ENCODE measurements at places on chromosomes 13 and 19.

DNA sequence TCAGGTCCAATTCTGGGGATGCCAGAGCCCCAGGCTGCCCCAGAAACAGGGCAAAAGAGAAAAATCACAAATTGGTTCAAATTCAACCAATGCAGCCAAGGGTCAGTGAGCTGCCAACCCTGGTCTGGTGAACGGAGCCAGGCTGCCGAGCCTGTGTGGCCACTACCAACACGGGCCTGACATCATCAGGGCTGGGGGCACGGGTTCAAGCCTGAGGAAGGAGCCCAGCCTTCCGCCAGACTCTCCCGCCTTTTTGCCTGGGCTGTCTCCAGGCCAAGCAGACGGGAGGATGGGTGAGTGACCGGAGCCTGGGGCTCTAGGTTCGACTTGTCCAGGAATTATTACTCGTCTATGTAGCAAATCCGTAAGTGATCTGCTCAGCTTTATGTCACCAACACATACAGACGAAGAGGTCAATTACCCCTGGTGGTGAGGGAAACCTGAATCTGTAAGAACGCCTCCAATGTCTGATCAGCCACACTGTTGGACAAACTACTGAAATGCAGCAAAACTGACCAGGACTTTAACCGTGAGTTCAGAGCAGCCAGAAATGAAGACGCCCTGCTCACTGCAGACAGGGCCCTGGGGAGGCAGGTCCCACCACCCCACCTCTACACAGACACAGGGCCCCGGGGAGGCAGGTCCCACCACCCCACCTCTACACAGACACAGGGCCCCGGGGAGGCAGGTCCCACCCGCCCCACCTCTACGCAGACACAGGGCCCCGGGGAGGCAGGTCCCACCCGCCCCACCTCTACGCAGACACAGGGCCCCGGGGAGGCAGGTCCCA, 31.8 kb downstream of the RAB20 start:
- no peak for DNase-seq

- no peak for DNase-seq
Measured at GRCh38 chr13:75161804-75162203, 320.2 kb downstream of the TBC1D4 start.

DNA sequence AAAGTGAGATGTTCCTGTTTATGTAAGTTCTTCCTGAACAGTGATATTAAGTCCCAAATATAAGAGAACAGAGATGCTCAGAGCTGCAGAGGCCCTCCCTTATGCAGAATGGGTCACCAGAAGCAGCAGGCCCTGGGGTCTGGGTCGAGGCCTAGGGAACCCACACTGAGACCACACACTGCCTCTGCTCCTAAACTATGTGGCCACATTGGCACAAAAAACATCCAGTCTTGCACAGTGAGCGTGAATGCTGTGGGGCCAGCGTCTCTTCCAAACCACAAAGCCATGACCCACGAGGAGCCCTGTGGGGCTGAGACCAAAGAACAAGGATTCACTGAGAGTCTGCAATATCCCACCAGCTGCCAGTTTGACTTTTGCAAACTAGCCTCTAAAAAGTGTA, 23.6 kb downstream of the PROZ start:
- no peak for DNase-seq

DNA sequence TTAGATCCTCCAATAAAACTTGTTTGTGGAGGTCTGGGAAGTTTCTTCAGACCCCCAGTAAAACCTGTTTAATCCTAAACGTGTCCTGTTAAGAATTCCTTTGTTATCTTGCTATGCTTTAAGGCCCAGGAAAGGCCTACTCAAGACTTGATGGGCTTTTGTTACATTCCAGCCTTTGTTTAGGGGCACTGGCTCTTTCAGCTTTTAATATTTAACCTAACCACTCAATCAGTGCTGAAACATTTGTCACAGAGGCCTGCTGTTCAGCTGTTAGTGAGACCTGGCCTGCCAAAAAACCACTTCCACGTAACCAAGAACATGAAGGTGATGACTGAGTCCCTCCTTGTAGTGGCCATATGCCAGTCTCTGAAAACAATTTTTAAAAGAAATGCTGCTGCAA, 41.7 kb downstream of the PCDH17 start:
- no peak for DNase-seq

GRCh38 chr19:11405846-11406643, 13.1 kb downstream of the RGL3 start:
- no peak for DNase-seq

- DNase-seq, result no peak
Measured at GRCh38 chr13:39326469-39327171, 276.4 kb downstream of the LHFPL6 start.

DNA sequence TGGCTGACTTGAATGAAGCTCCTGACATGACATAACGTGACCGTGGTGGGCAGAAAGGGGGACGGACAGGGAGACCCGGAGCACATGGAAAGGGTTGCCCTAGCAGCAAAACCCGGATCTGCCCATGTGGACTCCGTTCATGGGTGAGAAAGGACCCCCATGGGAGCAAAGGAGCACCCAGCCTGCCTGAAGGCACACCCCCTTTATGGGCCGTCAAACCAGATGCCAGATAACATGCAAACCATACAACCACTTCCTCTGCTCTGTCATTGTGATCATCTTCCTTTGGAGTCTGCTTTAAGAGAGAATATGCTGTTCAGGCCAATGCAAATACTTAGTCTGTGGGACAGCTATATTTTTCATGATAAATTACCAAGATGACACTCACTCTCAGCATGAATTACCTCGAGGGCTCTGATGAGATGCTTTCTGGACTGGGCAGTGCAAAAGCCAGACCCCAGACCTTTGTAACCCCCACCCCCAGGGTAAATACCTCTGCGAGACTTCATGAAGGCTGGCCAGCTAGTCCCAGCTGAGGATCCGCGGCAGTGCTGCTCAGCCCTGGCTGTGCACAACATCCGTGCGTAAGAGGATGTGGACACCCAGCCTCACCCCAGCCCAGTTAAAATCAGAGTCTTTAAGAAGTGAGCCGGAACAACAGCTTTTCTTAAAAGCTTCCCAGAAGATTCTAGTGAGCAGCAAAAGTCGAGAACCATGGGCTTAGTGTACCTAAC, 126.6 kb downstream of the USP12 start:
- DNase-seq, result no peak

DNA sequence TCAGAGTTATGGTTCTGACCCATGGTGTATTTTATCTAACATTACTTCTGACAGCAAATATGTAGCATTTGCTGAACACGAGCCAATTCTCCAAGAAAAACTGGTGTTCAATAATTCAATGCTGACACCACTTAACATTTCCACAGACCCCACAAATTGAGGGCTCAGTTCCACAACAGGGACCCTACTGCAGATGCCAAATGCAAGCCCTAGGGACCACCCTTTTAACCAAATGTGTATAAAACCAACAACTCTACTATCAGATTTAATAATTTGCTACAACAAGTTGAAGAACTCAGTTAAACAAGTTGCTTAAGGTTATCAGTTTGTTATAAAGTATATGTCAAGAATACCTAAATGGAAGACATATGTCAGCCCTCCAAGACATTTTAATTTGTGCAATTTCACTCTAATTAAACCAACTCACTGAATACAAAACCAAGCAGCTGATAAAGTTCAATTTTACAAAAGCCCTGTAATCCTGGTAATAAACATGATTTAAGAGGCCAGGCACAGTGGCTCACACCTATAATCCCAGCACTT, 6.7 kb downstream of the ZNF44 start:
- no peak for DNase-seq

- DNase-seq, result no peak
Measured at GRCh38 chr13:27166313-27166712, 5.3 kb downstream of the USP12 start.

DNA sequence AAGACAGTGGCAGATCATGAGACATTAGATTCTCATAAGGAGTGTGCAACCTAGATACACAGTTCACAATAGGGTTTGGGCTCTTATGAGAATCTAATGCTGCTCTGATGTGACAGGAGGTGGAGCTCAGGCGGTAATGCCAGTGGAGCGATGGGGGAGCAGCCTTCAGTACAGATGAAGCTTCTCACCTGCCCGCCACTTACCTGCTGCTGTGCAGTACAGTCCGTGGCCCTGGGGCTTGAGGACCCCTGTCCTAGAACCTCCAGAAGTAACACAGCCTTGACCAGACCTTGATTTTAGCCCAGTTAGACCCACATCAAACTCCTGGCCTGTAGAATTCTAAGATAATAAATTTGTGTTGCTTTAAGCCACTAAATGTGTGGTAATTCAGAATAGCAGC, 215.1 kb upstream of the MIR17HG start:
- DNase-seq, result no peak

DNA sequence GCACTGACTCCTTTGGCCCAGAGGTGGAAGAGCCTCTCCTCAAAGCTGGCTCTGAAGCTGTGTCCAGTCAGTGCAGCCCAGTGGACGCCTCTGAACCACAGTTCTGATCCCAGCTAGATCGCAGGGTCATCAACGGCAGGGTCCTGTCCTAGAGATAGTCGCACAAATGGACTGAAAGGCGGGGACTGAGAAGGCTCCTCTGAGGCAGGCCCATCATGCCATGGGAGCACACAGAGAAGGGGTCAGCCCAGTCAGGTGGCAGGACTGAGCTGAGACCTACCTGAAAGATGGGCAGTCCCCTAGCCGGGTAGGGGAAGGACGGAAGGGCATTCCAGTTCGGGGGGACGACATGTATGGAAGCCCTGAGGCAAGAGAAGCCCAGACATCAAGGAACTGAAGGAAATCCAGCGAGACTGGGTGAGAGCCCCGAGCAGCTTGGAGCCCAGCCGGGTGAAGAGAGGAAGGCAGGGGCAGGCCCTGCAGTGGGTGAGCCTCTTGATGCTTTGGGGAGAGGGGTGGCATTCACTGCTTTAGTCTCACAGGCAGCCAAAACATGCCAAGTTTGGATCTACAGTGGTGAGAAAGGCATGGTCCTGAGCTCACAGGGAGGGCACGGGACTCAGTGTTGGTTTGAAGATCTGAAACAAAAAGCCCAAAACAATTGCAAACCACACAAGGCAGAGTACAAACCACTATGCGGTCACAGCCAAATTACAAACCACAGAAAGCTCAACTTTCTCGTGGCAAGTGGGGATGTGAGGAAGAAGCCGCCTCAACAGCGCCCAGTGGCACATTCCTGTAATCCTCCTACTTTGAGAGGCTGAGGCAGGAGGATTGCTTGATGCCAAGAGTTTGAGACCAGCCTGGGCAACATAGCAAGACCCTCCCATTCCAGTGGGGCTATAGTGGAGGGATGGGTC, 10.0 kb downstream of the CALM3 start:
- no peak for DNase-seq

DNA sequence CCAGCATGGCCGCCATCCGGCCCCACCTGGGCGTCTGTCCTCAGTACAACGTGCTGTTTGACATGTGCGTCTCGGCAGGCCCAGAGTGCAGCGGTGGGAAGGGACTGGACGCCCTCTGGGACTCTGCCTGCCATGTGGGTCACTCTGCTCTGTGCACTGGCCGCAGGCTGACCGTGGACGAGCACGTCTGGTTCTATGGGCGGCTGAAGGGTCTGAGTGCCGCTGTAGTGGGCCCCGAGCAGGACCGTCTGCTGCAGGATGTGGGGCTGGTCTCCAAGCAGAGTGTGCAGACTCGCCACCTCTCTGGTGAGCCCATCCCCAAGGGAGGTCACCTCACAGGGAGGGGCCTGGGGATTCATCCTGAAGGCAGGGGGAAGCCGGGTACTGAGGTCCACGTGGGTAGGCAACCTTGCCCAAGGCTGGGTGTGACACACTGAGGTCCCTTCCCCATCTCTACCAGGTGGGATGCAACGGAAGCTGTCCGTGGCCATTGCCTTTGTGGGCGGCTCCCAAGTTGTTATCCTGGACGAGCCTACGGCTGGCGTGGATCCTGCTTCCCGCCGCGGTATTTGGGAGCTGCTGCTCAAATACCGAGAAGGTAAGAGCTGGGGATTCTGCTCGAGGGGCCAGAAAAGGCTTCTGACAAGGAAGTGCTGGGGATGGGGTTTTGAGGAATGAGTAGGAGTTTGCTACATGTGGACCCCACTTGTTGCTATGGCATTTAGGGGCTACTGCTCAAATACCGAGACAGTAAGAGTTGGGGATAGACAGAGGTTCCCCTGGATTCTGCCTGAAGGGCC, 11.3 kb downstream of the ABCA7 start:
- DNase-seq, result no peak

- DNase-seq, result no peak
Measured at GRCh38 chr19:35216016-35216832, 12.3 kb downstream of the FAM187B start.

- no peak for DNase-seq
Measured at GRCh38 chr19:12786952-12787351, 4.3 kb upstream of the JUNB start.

DNA sequence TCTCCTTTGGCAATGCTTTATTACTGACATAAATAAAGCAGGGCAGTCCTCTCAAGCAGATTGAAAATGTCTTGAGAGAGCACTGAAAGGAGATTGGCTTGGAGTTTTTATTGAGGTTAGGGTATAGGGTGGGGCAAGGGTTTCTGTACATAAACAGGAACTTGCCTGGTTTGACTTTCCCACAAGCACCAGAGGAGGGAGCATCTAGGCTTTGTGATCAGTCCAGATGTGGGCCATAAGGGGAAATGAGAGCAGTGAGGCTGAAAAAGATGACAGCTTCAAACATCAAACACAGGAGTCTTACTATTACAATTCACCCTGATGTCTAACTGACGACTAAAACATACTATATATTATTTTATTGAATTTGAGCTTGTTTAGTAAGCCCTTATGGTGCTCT, 260.9 kb downstream of the MTUS2 start:
- no peak for DNase-seq

GRCh38 chr13:21297447-21297846, 121.0 kb downstream of the MRPL57 start:
- DNase-seq, result no peak

Data from CMK (cell line).